ENCODE measurements at places on chromosomes 7 and 10. TPM values are rescaled to one million over a fixed set of nuclear protein-coding genes. Genes with fewer than 3 reads are reported as not detected.

- no peak for DNase-seq
Measured at GRCh38 chr7:26856176-26856985, 8.0 kb downstream of the SKAP2 start.

DNA sequence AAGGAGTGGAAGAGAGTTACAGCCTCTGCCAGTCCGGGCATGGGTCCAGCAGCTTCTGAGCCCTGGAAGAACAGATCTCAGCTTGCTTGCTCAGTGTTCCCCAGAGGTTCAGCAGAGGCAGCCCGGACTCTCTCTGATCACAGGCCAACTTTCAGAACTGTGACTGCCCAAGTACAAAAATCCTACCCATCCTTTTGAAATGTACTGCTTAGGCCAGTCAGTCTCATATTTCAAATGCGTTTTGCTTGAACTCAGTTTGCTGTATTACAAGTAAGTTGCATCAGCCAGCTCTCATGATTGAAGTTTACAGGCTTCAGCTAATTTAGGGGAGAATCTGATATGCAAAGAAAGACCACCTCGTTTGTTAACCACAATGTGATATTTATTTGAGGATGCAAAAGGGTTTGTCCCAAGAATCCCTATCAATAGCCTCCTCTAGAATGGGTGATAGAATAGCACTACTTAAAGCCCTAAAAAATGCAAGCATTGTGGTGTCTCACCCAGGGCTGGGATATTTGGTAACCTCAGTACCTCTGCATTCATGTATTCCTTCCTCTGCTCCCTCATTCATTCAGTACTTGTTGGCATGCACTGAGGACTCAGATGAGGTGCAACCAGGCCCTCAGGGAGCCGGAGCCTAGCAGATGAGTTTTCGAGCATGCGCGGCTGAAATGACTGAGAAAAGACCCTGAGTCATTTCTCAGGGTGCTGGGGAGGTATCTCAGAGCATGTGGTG lies 7.0 kb downstream of the AIMP2 start:
- DNase-seq = no peak

The A1CF gene
- 5.3 TPM for polyA plus RNA-seq

The RBM48 gene
- 18.5 TPM for polyA plus RNA-seq

The CYP3A7 gene
- 0.53 TPM for polyA plus RNA-seq

The PAPOLB gene
- polyA plus RNA-seq = 0.09 TPM

All from renal pelvis (tissue), 12 donors.